ENCODE measurements at places on chromosomes 2 and 18.

GRCh38 chr2:214699236-214699635, 110.2 kb downstream of the BARD1 start:
- no peak for DNase-seq

GRCh38 chr2:30974092-30974491, 164.1 kb downstream of the GALNT14 start:
- no peak for DNase-seq

GRCh38 chr2:146572598-146572997, 1272.2 kb upstream of the ACVR2A start:
- no peak for DNase-seq

DNA sequence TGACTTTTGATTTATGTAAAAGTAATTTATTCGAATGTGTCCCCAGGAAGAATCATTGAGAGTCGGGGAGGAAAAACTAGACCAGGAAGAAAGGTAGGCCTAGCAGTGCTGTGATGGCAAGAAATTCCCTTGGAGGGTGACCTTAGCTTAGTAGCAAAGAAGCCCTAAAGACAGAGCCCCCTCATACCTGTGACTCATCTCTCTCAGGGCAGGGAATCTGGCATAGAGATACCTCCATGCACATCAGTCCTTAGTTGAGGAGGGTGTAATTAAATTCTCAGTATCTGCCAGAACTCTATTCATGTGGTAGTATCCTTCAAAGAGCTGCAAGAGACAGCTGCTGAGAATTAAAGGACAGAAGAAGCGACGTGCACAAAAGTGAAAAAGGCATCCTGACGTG, 360.3 kb downstream of the FBXO15 start:
- DNase-seq: no peak

DNA sequence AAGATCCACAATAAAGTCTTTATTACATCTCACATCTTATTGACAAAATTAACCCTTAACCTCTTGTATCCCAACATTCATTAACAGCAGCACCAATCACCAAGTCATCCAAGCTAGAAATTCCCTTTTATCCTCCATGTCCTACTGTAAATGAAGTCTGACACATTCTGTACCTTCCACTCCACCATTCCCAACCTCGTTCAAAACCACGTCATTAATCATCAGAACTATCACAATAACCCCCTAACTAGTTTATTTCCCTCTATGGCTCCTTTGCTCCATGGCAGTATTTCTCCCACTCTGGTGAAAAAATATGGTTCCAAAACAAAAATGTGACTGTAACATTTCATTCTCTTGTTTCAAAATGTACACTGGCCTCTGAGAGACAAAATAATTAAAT, 1626.2 kb downstream of the LRP1B start:
- DNase-seq: no peak

GRCh38 chr2:52416340-52416739, 1351.3 kb upstream of the CHAC2 start:
- no peak for DNase-seq

DNA sequence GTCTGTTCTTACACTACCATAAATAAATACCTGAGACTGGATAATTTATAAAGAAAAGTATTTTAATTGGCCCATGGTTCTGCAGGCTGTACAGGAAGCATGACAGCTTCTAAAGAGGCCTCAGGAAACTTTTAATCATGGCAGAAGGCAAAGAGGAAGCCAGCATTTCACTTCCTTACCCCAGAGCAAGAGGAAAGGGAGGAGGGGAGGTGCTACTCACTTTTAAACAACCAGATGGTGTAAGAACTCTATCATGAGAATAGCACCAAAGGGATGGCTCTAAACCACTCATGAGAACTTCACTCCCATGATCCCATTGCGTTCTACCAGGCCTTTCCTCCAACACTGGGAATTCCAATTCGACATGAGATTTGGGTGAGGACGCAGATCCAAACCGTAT, 344.4 kb upstream of the SLC39A10 start:
- DNase-seq: no peak

DNA sequence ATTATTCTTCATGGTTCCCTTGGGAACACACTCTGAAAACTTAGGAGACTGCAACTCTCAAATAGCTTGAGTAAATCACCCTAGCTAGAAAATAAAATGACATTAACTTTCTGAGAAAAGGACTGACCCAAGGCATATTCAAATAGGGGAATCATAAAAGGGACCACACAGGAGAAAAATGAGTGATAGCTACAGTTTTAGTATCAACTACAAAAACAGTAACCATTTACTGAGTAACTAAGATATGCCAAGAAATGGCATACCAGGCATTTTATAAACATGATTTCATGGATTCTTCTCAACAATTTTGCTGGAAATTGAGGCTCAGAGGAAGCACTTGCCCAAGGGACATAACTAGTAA, 84.5 kb downstream of the AFF3 start:
- DNase-seq: no peak

- peak; percentile 6 for DNase-seq
These were observed 116.6 kb downstream of the SRBD1 start for GRCh38 chr2:45494275-45494977.

DNA sequence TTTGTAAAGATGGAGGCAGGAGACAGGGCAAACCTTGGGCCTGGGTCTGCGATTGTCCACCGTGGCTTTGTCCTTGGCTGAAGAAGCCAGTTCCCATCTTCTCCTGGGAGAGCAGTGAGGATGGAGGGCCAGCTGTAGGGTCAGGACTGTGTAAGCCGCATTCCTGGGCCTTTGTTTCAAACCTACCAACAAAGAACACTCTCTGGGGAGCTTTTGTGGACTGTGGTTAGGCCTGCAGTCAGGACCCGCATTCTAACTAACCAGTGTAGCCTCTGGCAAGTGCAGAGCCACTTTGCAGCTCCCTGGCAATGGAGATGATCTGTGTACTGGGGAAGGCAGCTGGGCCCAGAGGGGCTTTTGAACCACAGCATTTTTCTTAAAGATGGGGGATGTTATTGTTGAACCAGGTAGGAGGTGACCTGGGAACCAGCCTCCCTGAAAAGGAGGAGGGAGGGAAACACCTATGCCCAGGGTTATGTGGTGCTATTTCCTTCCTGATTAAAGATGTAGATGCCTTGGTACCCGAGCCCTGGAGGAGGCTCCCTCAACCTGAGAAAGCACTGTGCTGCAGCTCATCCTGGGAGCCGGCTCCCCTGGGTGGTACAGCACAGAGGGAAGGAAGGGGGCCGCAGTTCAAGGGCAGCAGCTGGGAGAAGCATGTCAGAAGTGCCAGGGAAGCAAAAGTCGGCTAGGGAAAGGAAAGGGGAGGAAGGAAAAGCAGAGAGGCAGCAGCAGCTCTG, 12.7 kb upstream of the SMAD4 start:
- DNase-seq: no peak

Measured in stimulated activated CD4-positive, alpha-beta T cell treated with anti-CD3 and anti-CD28 coated beads, Interleukin-4, amount 100 ng/mL, for 24 hours (primary cell).